ENCODE measurements at places on chromosomes 12 and 14.

- H3K4me1 ChIP-seq: no peaks in the 10 kb centered on the region
- H3K36me3 ChIP-seq: no peaks in the 10 kb centered on the region
- DNase-seq: no peak
- H3K27me3 ChIP-seq: peaks cover 1% of the 10 kb centered on the region
Observed at GRCh38 chr14:81386290-81386745, 13.8 kb downstream of the STON2 start.

DNA sequence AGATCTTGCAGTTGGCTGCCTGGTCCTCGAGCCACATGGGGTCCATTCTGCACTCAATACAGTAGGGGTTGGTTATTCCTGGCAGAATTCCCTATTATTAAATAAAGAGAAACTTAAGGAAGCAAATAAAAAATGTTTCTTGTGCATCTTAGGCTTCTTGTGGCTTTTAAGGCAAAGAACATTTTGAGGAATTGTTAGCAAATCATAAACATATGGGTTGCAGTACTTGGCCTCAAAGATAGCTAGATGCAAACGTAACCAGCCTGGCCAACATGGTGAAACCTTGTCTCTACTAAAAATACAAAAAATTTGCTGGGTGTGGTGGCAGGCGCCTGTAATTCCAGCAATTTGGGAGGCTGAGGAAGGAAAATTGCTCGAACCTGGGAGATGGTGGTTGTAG, 50.8 kb upstream of the KCNA5 start:
- no peak overlapping the region for H3K27ac ChIP-seq
- no peak for DNase-seq
- no peaks in the 10 kb centered on the region for H3K4me1 ChIP-seq
- H3K27me3 ChIP-seq: peaks cover 4% of the 10 kb centered on the region
- H3K36me3 ChIP-seq: no peaks in the 10 kb centered on the region

GRCh38 chr14:101559624-101560533, 1.4 kb upstream of the DIO3 start:
- DNase-seq: no peak
- H3K27me3 ChIP-seq: peaks cover 52% of the 10 kb centered on the region
- peaks cover 3% of the 10 kb centered on the region for H3K4me1 ChIP-seq

DNA sequence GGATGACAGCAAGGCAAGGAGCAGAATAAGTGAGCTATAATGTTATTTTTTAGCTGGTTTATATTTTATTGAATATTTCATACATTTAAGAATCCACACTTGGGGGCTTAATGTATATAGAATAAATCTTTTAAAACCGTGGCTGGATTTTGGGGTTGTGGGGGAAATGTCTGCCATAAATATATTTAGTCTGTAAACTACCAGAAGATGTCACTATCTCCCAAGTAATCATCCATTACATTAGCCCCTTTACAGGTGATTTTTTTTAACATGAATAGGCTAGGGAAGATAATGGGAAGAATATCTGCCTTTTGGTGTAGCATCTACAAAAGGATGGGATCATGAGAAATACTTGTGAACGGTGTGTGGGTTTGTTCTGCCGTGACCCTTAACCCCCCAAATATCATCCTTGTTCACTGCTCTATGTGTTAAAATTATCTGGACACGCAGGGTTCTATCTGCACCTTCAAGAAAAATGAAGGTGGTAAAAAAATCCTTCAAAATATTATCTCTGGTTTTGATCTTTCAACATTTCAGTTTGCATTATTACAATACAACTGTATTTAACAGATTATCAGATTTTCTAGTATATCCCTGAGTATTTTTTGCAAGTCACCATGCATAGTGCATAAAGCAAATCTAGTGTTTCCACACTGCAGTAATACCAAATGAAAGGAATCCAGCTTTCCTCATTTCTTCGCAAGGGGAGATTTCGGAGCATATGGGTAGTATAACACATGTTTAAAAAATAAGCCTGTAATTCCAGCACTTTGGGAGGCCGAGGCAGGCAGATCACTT, 8.0 kb upstream of the SLC17A8 start:
- no peak overlapping the region for H3K4me3 ChIP-seq
- no peaks in the 10 kb centered on the region for H3K4me1 ChIP-seq
- no peak overlapping the region for H3K27ac ChIP-seq
- DNase-seq: no peak
- peaks cover 5% of the 10 kb centered on the region for H3K27me3 ChIP-seq

GRCh38 chr14:67668559-67668958, 5.9 kb downstream of the VTI1B start:
- H3K27me3 ChIP-seq: no peaks in the 10 kb centered on the region
- no peaks in the 10 kb centered on the region for H3K36me3 ChIP-seq
- no peak overlapping the region for H3K27ac ChIP-seq
- no peak overlapping the region for H3K4me3 ChIP-seq
- H3K4me1 ChIP-seq: peaks cover 59% of the 10 kb centered on the region
- peak; percentile 59 for DNase-seq

DNA sequence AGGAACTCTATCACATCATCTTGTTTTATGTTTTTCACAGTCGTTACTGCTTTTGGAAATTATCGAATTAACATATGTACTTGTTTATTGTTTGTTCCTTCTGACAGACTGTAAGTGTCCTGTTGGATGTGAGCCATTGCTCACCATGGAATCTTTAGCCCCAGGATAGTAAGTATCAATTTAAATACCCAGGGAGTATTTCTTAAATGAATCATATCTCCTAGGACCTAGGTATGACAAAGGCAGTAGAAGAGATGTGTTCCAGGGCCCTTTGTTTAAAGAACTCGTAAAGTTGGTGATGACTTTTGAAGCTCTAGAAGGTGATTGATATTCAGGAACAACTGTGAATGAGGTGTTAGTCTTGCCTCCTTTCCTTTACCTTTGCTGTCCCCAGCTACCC, 30.3 kb upstream of the STRAP start:
- H3K27me3 ChIP-seq: no peaks in the 10 kb centered on the region
- no peaks in the 10 kb centered on the region for H3K4me1 ChIP-seq
- DNase-seq: no peak
- no peak overlapping the region for H3K4me3 ChIP-seq

GRCh38 chr14:34632411-34632978, 2.5 kb upstream of the SNX6 start:
- no peak overlapping the region for H3K27ac ChIP-seq
- peaks cover 16% of the 10 kb centered on the region for H3K4me1 ChIP-seq
- no peak overlapping the region for H3K4me3 ChIP-seq

DNA sequence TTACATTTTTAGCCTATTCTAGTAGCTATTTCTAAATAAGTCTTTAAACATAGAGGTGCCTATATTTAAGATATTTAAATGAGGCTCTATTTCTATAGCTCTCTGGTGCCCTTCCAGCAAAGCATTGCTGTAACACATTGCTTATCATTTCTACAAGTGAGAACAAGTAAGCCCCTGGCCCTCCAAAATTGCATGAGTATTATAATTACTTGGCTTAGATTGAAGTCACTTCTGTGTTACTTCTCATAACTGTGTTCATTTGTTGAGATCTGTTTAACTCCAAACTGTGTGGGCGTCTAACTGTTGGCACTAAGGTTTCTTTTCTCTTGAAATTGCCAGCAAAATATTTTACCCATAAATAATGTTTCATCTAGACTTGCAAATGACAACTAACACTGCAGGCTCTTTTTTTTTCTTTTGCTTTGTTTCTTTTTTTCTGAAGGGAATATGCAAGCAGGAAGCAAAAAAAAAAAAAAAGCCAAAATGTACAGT, 66.5 kb downstream of the DAD1 start:
- H3K4me3 ChIP-seq: peak overlapping the region; percentile 79
- H3K4me1 ChIP-seq: peaks cover 64% of the 10 kb centered on the region
- H3K36me3 ChIP-seq: peaks cover 99% of the 10 kb centered on the region
- H3K27ac ChIP-seq: peak overlapping the region; percentile 96
- H3K27me3 ChIP-seq: no peaks in the 10 kb centered on the region

GRCh38 chr12:85626001-85626783, 210.0 kb downstream of the RASSF9 start:
- no peak overlapping the region for H3K4me3 ChIP-seq
- no peaks in the 10 kb centered on the region for H3K27me3 ChIP-seq
- H3K36me3 ChIP-seq: no peaks in the 10 kb centered on the region
- H3K4me1 ChIP-seq: peaks cover 2% of the 10 kb centered on the region
- no peak for DNase-seq

GRCh38 chr14:59318908-59319307, 130.4 kb downstream of the DAAM1 start:
- DNase-seq: no peak
- H3K4me3 ChIP-seq: no peak overlapping the region
- H3K27ac ChIP-seq: no peak overlapping the region

DNA sequence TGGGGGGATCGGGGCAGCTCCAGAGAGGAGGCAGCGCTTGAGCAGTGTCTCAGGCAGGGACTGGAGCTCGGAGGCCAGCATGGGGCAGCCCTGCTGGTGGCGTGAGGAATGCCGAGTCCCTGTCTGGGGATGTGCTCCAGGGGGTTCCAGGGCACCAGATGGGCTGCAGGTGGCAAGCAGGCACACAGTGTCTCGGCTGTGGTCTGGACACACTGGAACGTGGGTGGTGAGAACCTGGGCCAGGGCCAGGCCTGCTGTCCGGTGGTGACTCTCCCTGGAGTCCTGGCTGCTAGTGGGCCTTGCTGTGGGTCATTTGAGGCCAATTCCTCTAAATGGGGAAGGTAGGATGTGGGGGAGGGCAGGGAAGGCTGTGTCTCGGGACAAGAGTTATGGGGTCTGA, 199.4 kb upstream of the RTL1 start:
- DNase-seq: no peak
- H3K4me3 ChIP-seq: no peak overlapping the region
- no peaks in the 10 kb centered on the region for H3K4me1 ChIP-seq
- no peaks in the 10 kb centered on the region for H3K36me3 ChIP-seq
- H3K27me3 ChIP-seq: peaks cover 7% of the 10 kb centered on the region

- no peaks in the 10 kb centered on the region for H3K36me3 ChIP-seq
- no peaks in the 10 kb centered on the region for H3K4me1 ChIP-seq
Observed at GRCh38 chr12:65603438-65604351, 220.6 kb upstream of the HMGA2 start.

GRCh38 chr14:65016471-65016870, 29.8 kb downstream of the FNTB start:
- no peak for DNase-seq
- no peaks in the 10 kb centered on the region for H3K27me3 ChIP-seq
- no peaks in the 10 kb centered on the region for H3K4me1 ChIP-seq
- no peak overlapping the region for H3K27ac ChIP-seq

DNA sequence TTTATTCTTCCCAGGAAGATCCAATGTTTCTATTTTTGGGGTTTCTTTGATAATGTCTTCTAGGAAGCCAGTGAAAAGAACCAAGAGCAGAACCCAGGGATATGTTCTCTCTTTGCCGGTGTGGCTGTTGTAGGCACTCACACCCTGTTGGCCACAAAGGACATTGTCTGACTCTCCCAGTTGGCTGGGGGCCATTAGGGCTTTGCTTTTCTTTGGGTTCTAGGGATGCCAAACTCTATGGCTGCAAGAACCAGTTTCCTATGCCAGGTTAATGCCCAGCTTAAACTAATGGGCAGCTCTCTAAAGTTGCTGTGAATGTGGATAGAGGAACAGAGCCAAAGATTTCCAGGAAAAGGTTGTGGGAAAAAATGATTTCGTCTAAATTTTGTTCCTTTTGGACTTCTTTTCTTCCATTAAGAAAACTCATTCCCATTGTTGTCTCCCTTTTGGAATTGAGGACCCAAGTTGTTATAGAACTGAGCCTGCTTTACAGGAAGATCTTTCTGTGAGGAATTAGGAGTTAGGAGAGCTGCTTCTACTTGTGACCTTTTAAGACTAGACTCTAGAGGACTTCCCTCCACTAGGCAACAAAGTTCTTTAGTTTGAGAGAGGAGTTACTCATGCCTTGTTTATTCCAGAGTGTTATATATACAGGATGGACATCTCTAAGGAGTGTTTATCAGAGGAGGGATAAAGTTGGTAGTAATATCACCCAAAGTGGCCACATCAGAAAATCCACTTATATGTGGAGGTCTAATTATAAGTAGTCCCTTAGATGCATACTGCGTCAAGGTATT, 13.1 kb downstream of the COPZ1 start:
- H3K4me1 ChIP-seq: peaks cover 15% of the 10 kb centered on the region
- H3K27ac ChIP-seq: no peak overlapping the region
- no peaks in the 10 kb centered on the region for H3K27me3 ChIP-seq
- peaks cover 14% of the 10 kb centered on the region for H3K36me3 ChIP-seq
- H3K4me3 ChIP-seq: no peak overlapping the region
- no peak for DNase-seq

DNA sequence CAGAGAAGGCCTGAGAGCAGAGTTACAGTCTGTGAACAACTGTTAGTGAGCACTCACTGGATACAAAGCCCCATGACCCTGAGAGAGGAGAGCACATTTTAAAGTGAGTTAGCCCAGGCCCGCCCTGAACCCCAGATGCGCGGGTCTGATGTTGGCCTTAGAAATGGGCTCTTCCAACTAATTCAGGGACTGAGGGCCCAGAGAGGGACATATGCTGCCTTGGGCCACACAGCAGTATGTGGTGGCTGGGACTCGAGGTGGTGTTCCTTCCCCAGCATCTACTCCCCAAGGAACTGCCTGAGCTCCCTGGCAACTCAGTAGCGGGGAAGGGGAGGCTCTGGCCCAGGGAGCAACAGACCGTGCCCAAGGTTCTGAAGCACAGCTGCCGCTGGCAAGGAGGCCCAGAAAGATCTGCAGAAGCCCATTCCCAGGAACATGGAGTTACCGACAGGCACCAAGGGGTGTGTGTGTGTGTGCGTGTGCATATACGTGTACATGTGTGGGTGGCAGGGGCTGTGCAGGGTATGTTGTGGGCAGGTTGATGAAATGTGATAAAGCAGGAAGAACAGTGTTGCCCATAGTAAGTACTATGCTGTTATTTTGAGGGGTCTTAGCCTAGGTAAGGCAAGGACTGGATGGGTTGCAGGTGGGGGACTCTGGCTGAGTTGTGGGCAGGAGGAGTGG, 40.5 kb downstream of the KRT80 start:
- peaks cover 5% of the 10 kb centered on the region for H3K27me3 ChIP-seq
- H3K36me3 ChIP-seq: no peaks in the 10 kb centered on the region
- no peak overlapping the region for H3K4me3 ChIP-seq
- peaks cover 10% of the 10 kb centered on the region for H3K4me1 ChIP-seq
- no peak for DNase-seq

- no peak overlapping the region for H3K27ac ChIP-seq
- no peaks in the 10 kb centered on the region for H3K4me1 ChIP-seq
- no peaks in the 10 kb centered on the region for H3K36me3 ChIP-seq
Observed at GRCh38 chr12:70671698-70672097, 34.5 kb upstream of the PTPRB start.

DNA sequence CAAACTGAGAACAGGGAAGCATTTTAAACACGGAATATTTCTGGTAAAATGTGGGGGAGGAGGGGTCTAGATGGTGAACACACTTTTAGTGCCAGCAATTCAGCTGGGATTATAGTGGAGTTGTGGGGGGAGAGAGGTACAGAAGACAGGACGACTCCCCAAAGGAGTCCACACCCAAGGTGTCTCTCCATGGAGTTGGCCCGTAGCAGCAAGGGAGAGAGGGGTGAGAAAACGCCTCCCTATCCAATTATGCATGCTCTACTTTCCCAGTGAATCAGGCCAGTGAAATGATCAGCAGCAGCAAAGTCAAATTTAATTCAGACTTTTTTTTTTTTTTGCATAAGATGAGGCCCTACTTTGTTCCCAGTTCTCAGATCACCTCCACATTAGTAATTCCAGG, 38.6 kb downstream of the BTG1 start:
- H3K27me3 ChIP-seq: no peaks in the 10 kb centered on the region
- peak overlapping the region; percentile 6 for H3K27ac ChIP-seq
- H3K4me3 ChIP-seq: no peak overlapping the region
- peaks cover 67% of the 10 kb centered on the region for H3K4me1 ChIP-seq
- peaks cover 3% of the 10 kb centered on the region for H3K36me3 ChIP-seq
